ENCODE measurements at places on chromosomes 16 and 17.

- DNase-seq: no peak
Observed at GRCh38 chr17:47905221-47905733, 9.2 kb downstream of the SP2 start.

DNA sequence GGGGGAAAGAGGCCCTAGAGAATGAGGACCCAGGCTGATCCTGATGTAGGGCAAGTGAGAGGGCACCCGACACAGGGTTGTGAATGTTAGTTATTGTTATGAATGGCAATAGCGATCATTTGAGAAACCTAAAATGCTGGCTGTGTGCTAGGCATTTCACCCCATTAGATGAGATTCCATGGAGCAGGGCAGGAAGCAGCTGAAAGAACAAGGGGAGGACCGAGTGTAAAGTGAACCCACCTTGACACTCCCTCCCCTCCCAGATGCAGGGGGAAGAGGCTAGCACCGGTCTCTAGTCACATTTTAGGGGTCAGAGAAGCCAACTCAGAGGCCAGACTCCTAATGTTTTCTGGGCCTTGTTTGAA is 553 bp upstream of the CORO6 start:
- DNase-seq: no peak

- no peak for DNase-seq
Observed at GRCh38 chr16:749010-749409, 8.2 kb upstream of the CIAO3 start.

DNA sequence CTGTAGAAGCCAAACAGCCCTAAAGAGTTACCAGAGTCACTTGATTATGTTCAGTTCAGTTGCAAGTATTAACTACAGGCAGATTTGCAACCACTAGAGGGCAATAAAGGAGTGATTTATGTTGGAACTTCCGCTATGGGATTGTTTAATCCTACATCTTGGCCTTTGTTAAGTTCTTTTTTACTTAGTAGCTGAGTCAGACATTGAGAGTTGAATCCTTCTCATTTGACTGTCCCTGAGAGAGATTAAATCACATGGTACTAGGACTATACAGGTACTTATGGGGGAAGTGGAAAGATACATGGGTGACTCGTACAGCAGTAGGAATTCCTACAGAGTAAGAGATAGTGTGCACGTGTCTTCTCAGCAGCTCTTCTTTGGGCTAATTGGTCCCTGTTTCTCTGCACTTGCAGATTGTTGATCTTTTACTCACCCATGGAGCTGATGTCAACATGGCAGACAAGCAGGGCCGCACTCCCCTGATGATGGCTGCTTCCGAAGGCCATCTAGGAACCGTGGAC is 40.3 kb downstream of the CYB561 start:
- DNase-seq: no peak

GRCh38 chr17:49196520-49196919 is 13.9 kb downstream of the GNGT2 start:
- DNase-seq: no peak

DNA sequence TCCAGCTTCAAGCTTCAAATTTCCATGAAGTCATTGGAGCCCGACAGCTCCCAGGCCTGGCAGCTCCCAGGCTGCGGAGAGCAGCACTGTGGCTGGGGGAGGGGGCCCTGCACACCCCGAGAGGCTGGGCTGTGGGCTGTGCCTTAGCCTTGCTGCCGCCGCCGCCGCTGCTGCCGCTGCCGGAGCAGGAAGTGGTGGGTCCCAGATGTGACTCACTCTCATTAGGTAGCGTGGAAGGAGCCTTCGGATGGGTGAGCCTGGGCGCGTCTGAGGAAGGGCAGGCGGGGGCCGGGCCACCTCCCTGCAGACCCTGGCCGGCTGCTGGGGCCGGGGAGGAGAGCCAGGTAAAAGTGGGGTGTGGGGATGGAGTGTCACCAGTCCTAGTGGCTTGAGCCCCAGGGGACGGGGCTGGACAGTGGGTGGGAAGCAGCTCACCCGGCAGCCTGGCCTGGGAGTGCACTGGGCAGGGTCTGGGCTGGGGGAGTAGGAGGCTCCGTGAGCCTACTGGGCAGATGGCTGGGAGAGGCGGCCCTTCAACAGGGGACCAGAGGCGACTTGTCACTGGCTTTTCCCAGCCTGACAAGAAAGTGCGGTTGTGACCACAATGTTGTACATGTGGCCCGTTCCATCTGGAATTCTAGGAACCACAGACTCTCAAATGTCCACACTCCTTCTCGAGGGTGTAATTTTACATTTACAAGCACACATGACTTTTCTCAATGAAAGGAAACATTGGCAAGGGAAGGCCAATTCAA is at the start of gene ADCY7:
TSS of gene ADCY7 (plus strand) at position 215 of the 755 bp plus-strand sequence. CDS start 21,629 bp downstream, outside the sequence.
- peak; percentile 75 for DNase-seq

- DNase-seq: no peak
Observed at GRCh38 chr17:18191967-18192366, 8.3 kb downstream of the ALKBH5 start.

GRCh38 chr16:89795676-89796075 is 20.8 kb downstream of the FANCA start:
- DNase-seq: no peak

GRCh38 chr17:71168053-71168741 is 952.6 kb upstream of the SOX9 start:
- no peak for DNase-seq

DNA sequence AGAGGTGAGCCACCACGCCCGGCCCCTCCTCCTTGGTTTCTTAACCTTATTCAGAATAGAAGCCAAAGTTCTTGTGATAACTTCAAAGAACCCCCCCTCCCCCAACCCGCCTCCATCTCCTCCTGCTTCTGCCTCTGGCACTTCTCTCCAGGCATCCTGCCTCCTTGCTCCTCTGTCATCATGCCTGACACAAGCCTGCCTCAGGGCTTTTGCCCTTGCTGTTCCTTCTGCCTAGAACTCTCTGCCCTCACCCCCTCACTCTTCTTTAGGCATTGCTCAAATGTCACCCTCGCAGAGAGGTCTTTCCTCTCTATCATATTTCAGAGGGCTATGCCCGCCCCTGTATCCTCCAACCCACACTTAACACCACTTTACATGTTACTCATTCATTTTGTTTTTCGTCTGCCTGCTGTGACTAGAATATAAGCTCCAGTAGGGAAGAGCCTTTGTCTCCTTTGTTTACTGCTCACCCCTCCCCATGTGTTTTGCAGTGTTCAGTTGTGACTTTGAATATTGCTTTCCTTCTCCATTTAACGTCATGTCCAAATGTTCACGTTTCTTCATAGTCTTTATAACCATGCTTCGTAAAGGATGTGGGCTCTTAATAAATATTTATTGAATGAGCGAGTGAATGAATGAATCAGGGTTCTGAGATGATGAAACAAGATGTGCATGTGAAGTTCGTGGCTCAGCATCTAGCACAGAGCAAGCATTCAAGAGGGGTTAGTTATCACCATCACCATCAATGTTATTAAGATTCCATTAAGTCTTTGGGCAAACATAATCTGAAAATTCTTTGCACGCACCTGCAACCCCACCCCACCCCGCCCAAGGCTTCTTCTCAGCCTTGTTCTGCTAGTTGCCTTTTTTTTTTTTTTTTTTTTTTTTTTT is 186.2 kb upstream of the WSCD1 start:
- no peak for DNase-seq

DNA sequence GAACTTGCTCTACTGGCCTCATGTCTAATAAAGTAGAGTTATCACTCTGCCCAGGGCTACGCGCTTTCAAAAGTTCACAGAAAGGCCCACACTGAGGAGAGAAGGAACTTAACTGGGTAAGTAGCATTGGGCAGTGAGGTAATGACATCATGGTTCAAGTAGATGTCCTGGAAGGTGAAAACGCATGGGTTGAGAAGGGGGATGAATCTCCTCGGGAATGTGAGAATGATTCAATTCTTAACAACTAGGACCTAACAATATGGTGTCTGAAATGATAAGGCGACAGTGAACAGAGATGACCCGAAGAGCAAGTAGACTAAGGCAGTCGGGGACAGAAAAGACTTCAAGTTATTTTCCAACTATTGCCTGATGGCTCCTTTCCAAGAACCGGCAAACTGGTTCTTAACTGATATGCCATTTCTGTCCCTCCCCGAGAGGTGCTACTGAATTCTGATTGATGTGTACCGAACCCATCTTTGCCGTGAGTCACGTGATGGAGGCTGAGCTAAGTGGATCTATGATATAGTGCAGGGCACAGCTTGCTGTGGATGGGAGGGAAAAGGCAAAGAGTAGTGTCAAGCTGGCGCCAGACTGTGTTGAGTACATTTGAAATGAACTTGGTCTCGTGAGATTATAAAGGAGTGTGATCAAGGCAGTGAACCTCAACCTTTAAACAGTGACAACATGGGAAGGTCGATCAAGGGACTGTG is 44.1 kb downstream of the MARCHF10 start:
- DNase-seq: no peak

GRCh38 chr17:79777120-79777893 is 641 bp upstream of the CBX2 start:
- DNase-seq: no peak

DNA sequence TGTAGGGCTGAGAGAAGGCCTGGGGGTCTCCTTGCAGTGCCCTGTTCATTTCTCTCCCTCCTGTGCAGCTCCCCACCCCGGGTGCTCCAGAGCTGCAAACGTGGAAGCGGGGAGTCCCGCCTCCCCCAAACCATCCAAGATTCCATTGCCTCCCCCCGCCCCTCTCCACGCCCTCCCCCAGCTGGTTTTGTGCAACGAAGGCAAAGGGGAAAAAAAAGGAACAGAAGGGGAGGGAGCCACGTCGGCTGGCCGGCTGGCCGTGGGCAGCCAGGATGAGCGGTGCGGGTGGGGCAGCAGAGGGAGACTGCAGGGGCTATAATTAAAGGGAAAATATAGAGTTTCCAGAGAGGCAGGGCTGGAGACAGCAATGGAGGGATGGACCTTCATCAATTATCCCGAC is 1.7 kb upstream of the COL1A1 start:
- no peak for DNase-seq

DNA sequence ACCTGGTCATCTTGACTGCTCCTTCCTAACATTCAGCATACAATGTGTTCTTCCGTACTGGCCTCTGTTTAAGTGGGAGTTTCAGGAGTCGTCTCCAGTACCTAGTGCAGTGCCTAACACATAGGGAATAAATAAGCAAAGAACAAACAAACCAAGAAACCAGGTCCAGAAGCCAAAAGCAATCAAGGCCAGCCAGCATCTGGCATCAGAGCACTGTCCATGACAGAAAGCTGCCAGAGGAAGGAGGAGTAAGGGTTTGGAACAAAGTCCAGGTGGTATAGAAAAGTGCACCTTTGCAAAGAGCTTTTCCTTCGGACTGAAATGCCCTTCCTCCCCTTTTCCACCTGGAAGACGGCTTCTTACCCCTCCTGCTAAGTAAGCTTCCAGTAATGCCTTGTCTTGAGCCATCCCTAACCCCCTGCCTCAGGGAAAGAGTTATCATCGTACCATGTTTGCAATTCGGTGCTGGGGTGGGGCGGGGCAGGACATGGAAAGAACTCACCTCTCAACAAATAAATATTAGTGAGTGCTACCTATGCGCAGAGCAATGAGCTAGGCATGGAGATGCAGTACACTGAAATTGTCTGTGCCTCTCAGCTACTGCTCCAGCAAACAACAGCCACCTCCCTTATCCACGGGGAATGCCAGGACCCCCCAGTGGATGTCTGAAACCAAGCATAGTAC is 47.6 kb downstream of the C17orf67 start:
- no peak for DNase-seq

DNA sequence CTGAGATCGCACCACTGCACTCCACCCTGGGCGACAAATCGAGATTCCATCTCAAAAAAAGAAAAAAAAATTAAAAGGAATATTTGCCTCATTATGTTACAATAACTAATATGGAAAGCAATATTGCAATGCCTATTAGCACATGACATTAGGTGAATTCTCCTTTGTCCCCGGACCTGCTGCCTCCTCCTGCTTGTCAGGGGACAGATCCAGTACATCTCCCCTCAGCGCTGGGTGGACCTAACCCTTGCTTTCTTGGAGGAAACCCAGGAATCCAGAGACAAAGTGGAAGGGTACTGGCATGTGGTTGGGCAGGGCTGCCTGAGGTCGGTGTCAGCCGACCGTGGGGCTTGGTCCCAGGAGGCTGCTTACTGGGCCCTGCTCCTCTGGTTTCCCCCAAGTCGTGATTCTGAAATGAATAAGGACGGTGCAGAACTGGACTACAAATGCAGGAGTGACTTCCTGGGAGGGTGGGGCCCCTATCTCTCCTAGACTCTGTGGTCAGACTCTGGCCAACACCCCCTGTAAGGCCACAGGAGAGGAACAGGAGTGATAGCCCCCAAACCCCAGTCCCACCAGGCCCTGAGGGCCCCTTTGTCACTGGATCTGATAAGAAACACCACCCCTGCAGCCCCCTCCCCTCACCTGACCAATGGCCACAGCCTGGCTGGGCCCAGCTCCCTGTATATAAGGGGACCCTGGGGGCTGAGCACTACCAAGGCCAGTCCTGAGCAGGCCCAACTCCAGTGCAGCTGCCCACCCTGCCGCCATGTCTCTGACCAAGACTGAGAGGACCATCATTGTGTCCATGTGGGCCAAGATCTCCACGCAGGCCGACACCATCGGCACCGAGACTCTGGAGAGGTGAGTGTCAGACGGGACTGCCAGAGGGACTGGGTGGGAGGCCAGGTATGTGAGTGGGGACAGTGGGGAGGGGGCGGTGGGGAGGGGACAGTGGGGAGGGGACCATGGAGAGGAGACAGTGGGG is at the start of gene HBZ:
TSS of gene HBZ (plus strand) at position 504 of the 988 bp plus-strand sequence. CDS start at position 770, 266 bp downstream.
- DNase-seq: no peak

DNA sequence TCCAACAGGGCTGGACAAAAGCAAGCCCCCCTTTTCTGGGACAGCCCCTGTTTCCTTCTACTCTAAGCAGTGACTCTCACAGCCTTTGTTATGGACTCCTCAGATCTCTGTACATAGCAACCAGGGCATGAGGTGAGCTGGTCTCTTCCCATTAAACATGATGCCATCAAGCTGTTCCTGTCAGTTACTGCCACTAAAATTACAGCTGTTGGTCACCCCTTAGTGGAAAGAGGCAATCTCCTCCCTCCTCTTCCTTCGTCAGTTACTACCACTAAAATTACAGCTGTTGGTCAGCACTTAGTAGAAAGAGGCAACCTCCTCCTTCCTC is 95.2 kb upstream of the SMIM36 start:
- DNase-seq: no peak

- peak; percentile 54 for DNase-seq
Observed at GRCh38 chr16:89422905-89423630, 67.3 kb downstream of the ANKRD11 start.

- no peak for DNase-seq
Observed at GRCh38 chr17:70394473-70395232, 225.3 kb downstream of the KCNJ2 start.

DNA sequence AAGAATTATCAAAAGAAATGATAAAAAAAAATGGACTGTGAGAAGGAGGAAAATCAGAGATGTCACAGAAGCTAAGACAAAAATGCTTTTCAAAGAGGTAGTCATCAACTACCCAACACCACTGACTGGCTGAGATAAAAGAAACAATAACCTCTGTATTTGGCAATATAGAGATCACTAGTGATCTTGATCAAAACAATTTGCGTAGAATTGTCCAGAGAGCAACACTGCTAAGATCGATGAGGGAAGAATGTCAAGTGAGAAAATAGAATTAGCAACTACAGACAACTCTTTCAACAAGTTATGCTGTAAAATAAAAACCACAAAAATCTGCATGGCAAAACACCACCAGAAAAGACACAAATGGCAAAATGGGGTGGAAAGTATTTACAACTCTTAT is 66.0 kb downstream of the BRIP1 start:
- DNase-seq: no peak

GRCh38 chr17:7393613-7394451 is 493 bp downstream of the PLSCR3 start:
- DNase-seq: peak; percentile 36

GRCh38 chr17:57619061-57619937 is 125.8 kb downstream of the CCDC182 start:
- DNase-seq: no peak

GRCh38 chr17:49061524-49061943 is 64.3 kb downstream of the IGF2BP1 start:
- no peak for DNase-seq

GRCh38 chr17:2885733-2886132 is 89.5 kb downstream of the RAP1GAP2 start:
- DNase-seq: no peak

Data from activated CD8-positive, alpha-beta memory T cell treated with anti-CD3 and anti-CD28 coated beads for 4 hours (primary cell).